ENCODE measurements at places on chromosomes 5 and 9.

DNA sequence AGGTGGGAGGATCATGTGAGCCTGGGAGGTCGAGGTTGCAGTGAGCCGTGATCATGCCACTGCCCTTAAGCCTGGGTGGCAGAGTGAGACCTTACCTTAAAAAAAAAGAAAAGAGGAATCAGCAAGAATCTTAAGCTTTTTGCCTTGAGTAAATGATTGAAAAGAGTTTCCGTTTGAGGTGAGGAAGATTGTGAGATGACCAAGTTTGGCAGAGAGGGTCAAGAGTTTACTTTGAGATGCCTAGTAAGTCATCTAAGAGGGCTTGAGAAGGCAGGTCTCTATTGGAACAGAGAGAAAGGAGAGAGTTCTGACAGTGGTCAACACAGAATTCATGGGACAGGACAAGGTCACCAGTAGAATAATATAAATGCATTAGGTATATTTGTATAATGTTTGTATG, 572.1 kb downstream of the TLE4 start:
- no peak for DNase-seq

- peak; percentile 25 for DNase-seq
Measured at GRCh38 chr9:89817151-89817950, 212.5 kb downstream of the GADD45G start.

DNA sequence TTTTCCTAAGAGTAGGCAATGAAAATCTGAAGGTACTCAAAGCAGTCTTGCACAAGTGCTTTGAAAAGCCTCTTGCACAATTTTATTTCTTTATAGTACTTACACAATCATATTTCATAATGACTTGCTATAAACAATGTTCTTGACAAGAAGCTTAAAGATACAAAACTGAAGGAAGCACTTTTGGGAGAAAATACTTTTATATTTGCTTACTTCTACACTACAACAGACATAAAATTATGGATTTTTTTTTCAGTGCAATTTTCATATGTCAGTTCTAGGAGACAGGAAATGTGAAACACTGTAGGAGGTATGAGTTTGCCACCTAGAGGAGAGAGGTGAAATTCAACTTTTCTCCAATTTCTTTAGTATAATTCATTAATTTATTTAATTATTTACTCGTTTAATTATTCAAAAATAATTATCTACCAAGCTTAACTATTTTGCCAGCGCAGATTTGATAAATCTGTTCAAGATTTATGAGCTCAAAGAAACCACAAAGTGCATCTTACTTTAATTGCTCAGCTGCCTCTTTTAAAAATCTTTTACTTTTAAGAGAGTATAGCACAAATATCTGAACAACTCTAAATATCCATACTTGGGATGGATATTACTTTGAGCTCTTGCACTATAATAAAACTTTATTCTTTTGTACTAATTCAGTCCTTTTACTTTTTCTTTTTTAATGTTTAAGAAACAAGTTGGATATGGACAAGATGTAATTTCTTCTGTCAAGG, 29.0 kb upstream of the CDKN2B start:
- peak; percentile 17 for DNase-seq

DNA sequence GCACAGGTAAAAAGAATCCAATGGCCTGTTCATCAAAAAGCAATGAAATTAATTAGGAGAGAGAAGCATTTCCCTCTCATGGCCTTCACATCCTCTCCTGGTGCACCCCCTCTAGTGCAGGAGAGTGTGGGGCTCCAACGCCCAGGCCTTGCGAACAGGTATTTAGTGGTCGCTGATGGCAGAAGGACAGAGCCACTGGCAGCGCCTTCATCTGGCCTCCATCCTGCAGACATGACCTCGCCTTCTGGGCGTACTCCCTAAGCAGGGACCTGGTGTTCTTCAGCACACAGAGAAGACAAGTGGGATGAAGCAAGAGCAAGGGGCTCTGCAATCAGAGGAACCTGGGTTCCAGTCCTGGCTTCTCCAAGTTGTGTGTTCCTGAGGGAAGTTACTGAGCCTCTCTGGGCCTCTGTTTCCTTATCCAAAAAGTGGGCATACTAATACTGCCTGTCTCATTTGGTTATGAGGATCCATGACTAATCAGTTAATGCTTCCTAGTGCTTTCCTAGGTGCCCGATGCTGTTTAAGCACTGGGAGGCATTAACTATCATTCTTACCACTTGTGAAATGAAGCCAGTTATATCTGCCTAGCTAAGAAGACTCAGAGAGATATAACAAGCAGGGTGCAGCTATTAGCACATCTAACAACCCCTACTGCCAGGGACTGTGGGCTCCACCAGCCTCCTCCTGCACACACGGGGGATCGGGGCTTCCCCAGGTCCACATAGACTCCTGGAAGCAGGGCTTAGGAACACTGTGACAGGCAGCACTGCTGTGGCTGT, 77.3 kb downstream of the SEMA4D start:
- DNase-seq = no peak

- no peak for DNase-seq
Measured at GRCh38 chr9:98418578-98419259, 163.3 kb upstream of the TBC1D2 start.

GRCh38 chr5:53068291-53068836, 41.2 kb downstream of the MOCS2 start:
- no peak for DNase-seq

DNA sequence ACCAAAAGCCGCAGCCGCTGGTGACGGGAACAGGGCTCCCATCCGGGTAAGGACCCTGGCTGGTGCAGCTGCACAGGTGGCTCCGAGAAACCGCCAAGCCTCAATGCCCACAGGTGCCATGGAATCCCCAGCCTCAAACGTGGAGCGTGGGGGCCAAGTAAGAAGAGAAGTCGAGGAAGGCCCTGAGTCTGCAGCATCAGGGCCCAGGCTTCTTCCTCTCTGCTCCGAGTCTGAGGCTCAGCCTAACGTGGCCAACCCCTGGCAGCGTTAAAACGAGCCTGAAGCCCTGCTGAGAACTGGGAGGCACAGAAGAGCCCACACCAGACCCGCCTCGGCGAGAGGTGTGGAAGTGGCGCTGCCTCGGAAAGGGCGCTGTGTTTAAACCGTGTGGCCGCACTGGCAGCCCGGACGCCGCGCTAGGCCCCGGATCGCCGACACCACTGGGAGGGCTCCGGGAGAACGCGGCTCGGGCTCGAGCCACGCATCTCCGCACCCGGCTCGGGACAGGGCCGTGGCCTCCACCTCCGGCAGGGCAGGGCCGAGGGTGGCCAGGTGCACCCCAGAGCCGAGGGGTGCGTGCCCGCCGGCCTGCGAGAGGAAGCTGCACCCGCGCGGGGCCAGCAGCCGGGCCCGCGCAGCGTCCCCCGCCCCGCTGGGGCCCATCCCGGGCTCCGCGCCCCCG, 730 bp downstream of the ZMYND19 start:
- no peak for DNase-seq

DNA sequence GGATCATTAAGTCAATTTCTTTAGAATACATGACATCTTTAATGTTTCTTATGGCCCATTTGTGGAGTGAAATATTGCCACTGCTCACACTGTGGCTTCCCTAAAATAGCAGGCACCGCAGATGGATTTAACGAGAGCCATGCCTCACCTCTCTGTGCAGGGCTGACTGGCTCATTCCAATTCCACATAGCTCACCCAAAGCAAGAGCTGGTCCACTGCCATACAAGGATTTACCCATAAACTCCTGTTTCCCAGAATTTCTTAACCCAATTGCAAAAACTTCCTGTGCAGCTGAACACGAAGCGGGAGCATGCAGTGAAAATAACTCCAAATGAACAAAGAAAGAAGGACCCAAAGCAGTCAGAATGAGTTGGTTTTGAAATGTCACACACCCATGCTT, 159.5 kb downstream of the BAAT start:
- DNase-seq = no peak

DNA sequence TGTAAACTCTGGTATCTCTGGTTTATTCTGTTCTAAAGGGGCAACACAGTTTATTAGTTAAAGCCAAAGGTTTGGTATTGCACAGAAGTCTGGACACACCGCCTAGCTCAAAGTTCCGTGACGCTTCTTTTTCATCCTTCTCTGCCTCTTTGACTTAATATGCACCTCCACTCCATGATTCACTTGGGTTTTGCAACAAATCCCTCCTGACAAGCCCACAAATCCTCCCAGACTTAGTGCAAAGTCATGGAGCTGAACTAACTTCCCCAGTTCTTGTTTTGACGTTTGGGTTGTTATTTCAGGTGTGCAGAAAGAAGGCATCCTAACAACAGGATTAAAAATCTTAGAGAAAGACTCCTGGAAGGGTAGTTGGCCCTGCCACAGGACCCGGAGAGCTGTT, 441.6 kb upstream of the DMAC1 start:
- no peak for DNase-seq

GRCh38 chr5:112192866-112193265, 226.2 kb downstream of the EPB41L4A start:
- DNase-seq = no peak

- no peak for DNase-seq
Measured at GRCh38 chr5:124179819-124180218, 566.6 kb downstream of the ZNF608 start.

- DNase-seq = no peak
Measured at GRCh38 chr5:34531751-34532360, 124.3 kb upstream of the RAI14 start.

GRCh38 chr5:111840036-111840674, 83.2 kb upstream of the NREP start:
- DNase-seq = no peak

DNA sequence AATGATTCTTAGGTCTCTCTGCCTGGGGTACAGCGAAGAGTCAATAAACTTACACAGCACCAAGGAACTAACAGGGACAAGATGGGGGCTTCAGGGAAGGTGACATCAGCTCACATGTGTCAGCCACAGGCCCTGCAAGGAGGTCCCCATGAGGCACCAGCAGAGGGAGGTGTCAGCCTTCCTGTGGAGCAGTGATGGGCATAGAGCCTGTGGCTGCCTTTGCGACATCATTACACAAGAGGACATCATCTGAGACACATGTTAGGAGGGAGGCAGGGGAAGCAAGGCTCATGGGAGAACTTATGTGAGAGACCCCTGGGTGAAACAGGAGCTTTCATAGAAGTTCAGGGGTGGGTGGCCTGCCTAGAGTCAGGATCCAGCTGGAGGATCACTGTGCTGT, 389.6 kb downstream of the SEMA5A start:
- peak; percentile 27 for DNase-seq

- DNase-seq = no peak
Measured at GRCh38 chr5:166493612-166494011, 1797.8 kb upstream of the WWC1 start.

- DNase-seq = no peak
Measured at GRCh38 chr9:131402738-131403492, 9.0 kb downstream of the PRRC2B start.

- no peak for DNase-seq
Measured at GRCh38 chr9:112555101-112555643, 68.5 kb downstream of the KIAA1958 start.

DNA sequence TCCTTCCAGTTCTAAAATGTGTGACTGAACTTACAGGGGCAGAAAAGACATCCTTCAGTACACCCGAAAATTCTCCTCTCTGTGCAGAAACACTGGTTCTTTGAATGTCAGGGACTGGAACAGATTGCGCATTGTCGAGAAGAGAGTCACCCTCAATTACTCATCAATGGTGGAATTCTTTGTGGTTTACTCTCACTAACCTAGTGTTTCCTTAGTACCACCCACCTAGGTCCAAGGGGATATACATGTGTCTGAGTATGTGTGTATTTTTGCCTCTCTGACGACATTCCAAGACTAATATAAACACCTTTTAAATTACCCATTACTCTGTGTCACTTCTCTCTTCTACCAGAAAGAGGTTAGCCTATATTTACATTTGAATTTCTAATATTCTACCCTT, 660.8 kb downstream of the TLE1 start:
- peak; percentile 72 for DNase-seq

DNA sequence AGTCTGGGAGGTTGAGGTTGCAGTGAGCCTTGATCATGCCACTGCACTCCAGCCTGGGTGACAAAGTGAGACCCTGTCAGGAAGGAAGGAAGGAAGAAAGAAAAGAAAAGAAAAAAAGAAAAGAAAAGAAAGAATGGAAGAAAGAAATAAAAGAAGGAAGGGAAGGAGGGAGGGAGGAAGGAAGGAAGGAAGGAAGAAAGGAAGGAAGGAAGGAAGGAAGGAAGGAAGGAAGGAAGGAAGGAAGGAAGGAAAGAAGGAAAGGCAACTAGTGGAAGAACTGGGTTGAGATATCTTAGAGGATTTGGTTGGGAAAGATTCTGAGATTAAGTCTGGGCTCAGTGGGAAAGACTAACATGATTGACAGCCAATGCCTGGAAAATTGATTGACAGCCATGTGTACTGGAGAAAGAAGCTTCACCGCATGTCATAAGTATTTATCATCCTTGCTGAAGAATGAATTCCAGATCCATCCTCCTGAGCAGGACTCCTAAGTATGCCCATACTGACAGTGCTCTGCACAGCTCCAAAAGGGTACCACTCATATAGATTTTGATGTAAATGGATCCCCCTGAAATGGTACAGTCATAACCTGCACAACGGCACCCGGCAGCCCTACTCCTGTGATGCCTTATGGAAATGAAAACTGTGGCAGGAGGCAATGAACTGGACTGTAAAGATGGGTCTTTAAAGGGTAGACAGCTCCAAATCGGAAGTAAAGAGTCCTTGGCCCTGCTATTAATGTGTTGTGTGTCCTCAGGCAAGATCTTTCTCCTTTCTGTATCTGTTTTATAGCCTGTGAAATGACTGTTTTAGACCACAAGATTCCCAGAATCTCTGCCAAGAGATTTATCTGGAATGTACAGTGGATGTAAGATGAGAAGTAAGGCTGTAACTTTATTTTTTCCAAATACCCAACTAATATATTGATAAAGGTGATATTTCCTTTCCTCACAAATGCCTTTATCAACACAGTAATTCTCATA, 16.9 kb upstream of the ADRA1B start:
- no peak for DNase-seq

GRCh38 chr5:110807169-110807568, 68.4 kb downstream of the SLC25A46 start:
- no peak for DNase-seq

DNA sequence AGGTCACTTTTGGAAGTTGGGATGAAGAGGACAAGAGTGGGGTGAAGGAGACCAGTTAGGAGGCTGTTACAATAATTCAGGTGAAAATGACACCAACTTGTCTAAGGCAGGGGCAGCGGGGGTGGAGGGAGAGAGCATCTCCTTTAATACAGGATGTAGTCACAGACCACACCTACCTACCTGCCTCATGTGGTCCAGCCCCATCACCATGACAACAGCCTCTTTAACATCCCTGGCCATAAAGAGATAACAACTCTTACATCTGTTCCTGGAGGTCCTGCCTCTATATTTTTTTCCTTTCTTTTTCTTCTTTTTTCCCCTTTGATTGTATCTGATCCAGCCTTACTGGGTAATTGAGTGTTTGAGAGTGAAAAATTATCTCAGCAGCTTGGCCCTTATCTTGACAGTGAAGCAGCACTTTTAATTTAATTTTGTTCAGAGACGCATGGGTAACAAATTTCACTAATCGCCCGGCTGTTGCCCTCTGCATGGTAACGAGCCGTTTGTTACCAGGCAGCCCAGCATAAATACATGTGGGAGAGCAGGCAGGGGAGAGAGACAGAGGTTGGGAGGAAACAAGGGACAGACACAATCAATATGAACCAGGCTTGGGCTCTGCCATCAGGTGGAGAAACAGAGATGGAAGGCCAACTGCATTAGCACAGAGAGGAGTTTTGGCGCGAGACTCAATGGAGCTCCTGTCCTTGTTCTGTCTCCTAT, 338.1 kb downstream of the ASTN2 start:
- DNase-seq = no peak

GRCh38 chr5:15105799-15106393, 234.3 kb upstream of the ANKH start:
- DNase-seq = peak; percentile 77

- no peak for DNase-seq
Measured at GRCh38 chr5:175773534-175774070, 97.8 kb upstream of the CPLX2 start.
